Fibroblast of lung (primary cell): ENCODE measurements at places on chromosomes 7 and 10. TPM values are rescaled to one million over a fixed set of nuclear protein-coding genes. Genes with fewer than 3 reads are reported as not detected.

TIMM23 gene
- total RNA-seq, result 55.0 and 58.8 TPM in 2 replicates

ASZ1 gene
- total RNA-seq, result not detected in 2 replicates

GRCh38 chr10:123526356-123527064 lies 139.6 kb upstream of the GPR26 start:
- no peak for DNase-seq

IFT22 gene
- total RNA-seq, result 19.8 and 22.9 TPM in 2 replicates

GRCh38 chr7:70654979-70655378 lies 477.0 kb upstream of the GALNT17 start:
- no peak for DNase-seq
